AG10803 (cell line): ENCODE measurements at places on chromosomes 16 and 17.

DNA sequence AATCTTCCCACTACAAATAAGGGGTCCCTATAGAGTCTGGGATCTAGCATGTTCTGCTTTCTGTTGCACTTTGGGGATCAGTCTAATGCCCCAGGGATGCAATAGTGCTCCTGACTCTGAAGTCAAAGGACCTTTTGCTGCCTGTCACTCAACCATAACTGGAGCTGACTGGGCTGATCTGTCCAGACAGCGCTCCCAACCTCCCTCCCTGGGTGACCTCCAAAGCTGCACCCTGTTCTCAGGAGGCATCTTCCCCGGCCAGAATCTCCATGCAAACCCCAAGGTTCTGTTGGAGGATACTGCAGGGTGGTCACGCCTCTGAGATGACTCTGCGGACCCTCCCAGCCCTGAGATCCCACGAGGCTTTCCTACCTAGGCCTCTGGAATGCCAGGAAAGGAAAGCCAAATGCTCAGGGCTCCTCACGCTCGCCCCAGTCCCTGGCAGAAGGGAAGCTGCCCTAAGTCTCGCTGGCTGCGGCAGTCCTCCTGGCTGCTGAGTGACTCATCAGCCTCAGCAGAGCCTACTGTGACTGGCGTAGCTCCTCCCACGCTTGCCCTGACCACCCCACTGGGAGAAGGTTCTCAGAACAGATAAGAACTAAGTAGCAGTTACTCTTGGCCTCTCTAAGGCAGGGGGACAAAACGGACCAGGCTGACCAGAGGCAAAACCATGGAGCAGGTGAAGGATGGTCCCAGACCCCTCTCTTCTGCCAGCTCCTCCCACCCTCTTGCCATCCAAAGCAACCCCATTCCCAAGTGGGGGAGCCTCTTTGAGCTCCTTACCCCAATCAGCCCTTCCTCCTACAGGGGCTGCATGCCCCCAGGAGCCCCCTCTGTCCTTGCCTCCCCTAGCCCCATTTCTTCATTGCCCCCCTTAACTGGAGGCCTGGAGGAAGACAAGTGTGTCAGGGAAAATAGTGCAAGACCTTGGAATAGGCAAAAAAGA is 124.1 kb upstream of the TNRC6C start:
- peak; percentile 75 for DNase-seq

GRCh38 chr16:84989749-84990620 is 21.4 kb downstream of the ZDHHC7 start:
- no peak for DNase-seq

DNA sequence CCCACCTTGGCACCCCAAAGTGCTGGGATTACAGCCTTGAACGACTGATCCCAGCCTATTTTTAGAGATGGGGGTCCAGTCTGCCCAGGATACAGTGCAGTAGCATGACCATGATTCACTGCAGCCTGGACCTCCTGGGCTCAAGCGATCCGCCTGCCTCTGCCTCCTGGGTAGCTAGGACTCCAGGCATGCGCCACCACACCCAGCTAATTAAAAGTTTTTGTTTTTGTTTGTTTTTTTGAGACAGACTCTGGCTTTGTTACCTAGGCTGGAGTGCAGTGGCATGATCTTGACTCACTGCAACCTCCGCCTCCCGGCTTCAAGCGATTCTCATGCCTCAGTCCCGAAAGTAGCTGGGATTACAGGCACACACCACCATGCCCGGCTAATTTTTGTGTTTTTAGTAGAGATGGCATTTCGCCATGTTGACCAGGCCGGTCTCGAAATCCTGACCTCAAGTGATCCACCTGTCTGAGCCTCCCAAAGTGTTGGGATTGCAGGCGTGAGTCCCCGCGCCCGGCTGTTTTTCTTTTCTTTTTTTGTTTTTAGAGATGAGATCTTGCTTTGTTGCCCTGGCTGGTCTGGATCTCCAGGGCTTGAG is 2.3 kb upstream of the PAFAH1B1 start:
- DNase-seq, result no peak

DNA sequence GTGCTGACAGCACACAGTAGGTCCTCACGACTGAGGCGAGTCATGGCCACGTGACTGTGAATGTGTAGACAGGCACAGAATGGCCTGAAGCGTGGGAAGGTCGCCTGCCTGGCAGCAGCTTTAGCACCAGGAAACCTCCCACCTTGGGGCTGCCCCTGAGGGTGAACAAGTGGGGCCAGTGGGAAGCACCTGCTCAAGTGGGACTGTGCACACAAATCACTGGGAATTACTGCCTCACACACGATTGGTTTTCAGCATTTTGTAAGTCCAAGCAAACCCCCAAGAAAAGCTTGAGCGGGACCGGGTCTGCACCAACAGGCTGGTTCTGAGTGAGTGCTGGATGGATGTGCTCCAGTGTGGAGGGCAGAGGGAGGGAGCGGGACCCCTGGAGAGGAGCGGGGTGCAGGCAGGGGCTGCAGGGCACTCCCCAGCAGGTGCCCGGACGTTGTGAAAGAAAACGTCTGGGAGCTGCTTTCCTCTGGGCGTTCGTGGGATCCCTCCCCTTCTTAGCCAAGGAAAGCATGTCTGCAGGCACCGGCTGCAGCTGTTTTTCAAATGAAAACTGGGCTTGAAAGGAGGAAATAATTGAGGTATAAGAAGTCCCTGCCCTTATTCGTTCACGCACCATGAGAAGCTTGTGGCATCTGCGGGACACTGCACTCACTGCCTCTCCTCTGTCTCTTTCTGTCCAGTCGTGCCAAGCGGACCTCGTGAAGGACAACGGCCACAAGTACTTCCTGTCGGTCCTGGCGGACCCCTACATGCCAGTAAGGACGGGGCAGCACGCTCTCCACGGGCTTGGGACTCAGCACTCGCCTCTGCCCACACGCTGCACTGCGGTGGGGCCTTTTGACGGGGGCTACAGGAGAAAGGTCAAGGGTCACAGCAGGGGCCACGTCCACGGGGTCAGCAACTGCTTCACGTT is 111.7 kb upstream of the CHMP6 start:
- DNase-seq, result no peak

- no peak for DNase-seq
These were observed 12.1 kb upstream of the CHP2 start for GRCh38 chr16:23742766-23743165.

GRCh38 chr17:39619786-39620101 is 7.0 kb upstream of the PPP1R1B start:
- no peak for DNase-seq

GRCh38 chr17:28908640-28909167 is 5.8 kb upstream of the DHRS13 start:
- DNase-seq, result peak; percentile 68

DNA sequence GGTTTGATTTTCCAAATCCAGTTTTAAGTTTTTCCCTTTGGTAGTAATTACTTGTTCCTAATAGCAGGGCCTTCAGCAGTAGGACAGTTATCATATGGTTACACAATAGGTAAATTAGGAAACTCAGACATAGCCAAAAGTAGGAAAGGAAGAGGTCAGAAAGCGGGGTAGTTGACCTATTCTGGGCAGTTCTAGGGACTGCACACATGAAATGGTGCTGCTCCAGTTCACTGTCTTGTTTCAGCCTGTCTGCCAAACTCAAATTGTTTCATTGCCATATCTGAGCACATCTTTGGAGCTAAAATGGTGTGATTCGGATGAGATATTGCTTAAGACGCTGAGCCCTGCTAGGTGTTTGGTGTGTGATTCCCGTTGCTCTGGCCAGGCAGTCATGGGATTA is 56.7 kb downstream of the TANGO6 start:
- DNase-seq, result no peak

DNA sequence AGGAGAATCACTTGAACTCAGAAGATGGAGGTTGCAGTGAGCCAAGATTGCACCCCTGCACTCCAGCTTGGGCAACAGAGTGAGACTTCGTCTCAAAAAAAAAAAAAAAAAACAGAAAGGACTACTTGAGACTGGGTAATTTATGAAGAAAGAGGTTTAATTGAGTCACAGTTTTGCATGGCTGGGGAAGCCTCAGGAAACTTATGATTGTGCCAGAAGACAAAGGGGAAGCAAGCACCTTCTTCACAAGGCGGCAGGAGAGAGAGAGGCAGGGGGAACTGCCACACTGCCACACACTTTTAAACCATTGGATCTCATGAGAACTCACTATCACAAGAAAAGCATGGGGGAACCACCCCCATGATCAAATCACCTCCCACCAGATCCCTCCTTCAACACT is 9.0 kb upstream of the MILR1 start:
- DNase-seq, result no peak

GRCh38 chr17:60529806-60530205 is 3.8 kb upstream of the APPBP2 start:
- no peak for DNase-seq

GRCh38 chr16:78778101-78779004 is 678.9 kb downstream of the WWOX start:
- no peak for DNase-seq

DNA sequence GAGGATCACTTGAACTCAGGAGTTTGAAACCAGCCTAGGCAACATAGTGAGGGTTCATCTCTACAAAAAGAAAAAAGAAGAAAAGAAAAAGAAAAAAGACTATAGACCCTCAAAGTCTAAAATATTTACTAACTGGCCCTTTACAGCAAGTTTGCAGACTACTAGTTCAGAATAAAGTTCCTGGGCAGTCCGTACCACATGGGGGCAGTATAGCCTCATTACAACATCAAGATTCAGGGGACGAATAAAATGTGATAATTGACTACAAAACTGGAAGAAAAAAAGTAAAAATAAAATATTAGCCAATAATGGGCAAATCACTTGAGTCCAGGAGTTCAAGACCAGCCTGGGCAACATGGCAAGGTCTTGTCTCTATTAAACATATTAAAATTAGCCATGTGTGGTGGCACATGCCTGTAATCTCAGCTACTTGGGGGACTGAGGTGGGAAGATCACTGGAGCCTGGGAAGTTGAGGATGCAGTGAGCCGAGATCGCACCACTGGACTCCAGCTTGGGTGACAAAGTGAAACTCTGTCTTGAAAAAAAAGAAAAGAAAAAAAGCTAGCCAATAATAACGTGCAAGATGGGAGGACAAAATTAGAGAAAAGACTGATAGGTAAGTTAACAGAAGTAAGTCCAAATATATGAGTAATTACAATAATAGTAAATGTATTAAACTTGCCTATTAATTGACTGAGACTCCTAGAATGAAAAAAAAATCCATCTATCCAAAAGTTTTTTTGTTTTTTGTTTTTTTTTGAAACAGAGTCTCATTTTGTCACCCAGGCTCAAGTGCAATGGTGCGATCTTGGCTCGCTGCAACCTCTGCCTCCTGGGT is 129.4 kb upstream of the SEC14L1 start:
- DNase-seq, result peak; percentile 29

DNA sequence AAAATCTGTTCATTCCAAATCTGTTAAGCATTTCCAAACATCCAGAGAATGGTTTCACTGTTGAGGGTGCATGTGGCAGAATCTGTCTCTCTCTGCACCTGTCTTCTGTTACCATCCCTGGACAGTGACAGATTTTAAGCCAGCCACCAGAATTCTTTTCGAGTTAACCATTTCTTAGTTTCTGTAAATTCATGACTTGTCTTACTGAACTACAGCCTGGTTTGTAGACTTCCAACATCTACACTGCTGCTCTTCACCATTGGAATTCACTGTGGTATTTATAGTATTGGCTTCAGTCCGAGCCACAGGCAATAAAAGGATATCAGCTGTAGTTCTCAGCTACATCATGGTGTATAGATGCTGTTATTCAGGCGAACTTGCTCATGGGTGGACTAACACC is 47.6 kb downstream of the GOSR1 start:
- peak; percentile 71 for DNase-seq

GRCh38 chr16:67226804-67227566 is at the start of gene TMEM208:
Gene TMEM208, plus strand, starts transcription at chr16:67227130. Its CDS starts 89 bp downstream, at chr16:67227219.
- DNase-seq, result peak; percentile 98

DNA sequence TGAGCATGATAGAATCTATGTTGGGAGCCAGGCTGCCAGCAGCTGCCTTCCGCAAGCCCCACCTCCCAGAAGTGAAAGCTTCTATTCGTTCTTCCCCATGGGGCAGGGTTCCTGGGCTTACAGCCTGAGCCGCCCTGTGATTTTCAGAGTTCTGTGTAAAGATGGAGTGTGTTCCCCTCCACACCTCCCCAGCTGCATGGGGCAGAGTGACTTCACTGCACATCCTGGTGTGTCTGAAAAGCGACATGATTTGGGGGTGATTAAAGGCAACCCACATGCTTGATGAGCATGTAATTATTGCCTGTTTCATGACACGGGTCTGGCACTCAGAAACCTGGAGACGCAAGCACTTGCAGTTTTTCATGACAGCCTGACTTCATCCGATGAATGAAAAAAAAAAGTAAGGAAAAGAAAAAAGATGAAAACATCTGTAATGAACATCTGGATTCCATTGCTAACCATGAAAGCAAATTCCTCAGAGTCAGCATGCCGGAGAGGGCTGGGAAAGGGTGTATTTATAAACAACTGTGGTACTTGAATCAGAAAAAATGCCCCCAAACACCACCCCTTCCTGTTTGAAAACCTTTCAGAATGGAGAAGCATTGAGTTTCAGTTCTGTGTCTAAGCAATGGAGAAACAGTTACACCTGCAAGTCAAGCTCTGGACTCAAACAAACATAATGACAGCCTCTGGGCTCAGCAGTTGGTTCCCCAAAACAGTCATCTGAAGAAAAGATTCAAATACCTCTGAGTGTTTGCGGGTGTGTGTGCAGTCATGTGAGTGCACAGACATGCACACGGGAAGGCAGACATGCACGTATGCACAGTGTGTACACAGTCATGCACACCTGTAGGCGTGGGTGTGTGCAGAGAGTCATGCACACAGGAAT is 266.0 kb downstream of the ENGASE start:
- no peak for DNase-seq
